Airway epithelial cell (primary cell): ENCODE measurements at places on chromosomes 5 and 9. TPM values are rescaled to one million over a fixed set of nuclear protein-coding genes. Genes with fewer than 3 reads are reported as not detected.

Gene TIMD4
- total RNA-seq: not detected in 2 replicates

Gene TMC1
- total RNA-seq: 0.14 TPM in 1 of 2 replicates, not detected in the other

Gene SLC25A48
- not detected in 2 replicates for total RNA-seq

Gene TAS2R1
- total RNA-seq: not detected in 2 replicates

Gene NUDT12
- 11.2 and 13.8 TPM in 2 replicates for total RNA-seq

Gene INSL4
- 1.0 TPM in 1 of 2 replicates, not detected in the other for total RNA-seq

Gene LECT2
- not detected in 2 replicates for total RNA-seq

Gene RELL2
- 9.4 and 12.3 TPM in 2 replicates for total RNA-seq

Gene SPATA31A3
- not detected in 2 replicates for total RNA-seq

Gene PPP3R2
- not detected in 2 replicates for total RNA-seq

Gene C1QTNF2
- not detected in 2 replicates for total RNA-seq

Gene MEIKIN
- total RNA-seq: not detected in 2 replicates

Gene FOXI1
- total RNA-seq: not detected in 2 replicates

Gene C1QTNF3
- 0.92 and 2.9 TPM in 2 replicates for total RNA-seq

Gene PCDHA1
- total RNA-seq: 0.14 TPM in 2 replicates

Gene CAVIN4
- total RNA-seq: 0.05 and 0.14 TPM in 2 replicates

Gene RNF183
- 0.21 TPM in 1 of 2 replicates, not detected in the other for total RNA-seq

Gene C5orf52
- total RNA-seq: not detected in 2 replicates

Gene ZNF366
- not detected in 2 replicates for total RNA-seq

Gene FCN2
- not detected in 2 replicates for total RNA-seq
